ENCODE measurements at places on chromosomes 5 and 9.

- DNase-seq, result no peak
Observed at GRCh38 chr5:53560028-53560427, 411 bp upstream of the NDUFS4 start.

GRCh38 chr5:159800131-159800840 lies 116.0 kb upstream of the ADRA1B start:
- no peak for DNase-seq

DNA sequence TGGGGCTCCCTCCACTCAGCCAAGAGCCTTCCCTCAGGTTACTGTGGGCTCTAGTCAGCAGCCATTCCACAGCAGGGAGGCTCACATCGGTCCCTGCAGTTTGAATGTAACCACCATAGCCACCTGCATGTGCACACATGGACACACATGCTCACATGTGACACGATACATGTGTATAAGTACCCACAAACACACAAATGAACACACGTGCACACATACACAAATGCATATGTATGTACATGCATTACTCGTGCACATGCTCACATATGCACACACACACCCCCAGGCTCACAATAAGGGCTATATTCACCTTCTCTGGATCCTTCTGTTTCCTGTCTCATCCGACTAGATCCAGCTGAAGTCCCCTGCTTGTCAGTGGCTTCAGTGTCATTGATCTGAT lies 36.2 kb downstream of the UBE2QL1 start:
- no peak for DNase-seq

- no peak for DNase-seq
Observed at GRCh38 chr9:18638371-18639249, 164.7 kb downstream of the ADAMTSL1 start.

DNA sequence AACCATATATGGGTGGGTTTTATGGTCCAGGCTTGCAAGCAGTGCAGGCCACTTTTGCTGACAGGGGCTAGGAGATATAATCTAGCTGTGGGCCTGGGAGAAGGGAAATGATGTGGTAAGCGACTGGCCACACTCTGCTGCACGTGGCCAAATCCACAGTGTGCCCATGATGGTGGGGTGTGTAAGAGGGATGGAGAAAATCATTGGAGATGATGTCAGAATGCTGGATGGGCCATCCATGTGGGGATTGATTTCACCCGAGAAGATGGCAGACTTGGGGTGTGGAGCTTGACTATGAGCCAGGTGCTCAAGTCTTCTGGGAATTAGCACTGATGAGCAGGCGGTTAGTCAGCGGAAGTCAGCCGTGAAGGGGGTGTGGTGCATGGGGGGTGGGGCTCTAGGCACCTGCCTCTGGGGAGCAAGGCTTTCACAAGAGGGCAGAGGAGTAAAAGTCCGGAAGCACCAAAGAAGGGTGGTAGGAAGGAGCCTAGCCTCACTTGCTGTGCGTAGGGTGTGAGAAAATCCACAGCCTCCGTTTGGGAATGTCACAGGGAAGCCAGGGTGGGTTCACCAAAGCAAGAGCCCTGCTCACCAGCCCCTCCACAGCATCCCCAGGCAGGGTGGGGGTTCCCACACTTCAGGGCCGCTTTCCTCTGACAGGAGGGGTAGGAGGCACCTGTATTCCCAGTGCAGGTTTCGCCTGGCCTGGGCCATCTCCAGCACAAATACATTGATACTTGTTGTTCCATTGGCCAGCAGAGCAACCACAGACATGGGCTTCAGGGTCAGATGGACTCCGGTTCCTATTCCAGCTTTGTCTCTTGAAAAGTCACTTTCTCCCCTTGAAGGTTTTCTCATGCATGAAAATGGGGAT lies 44.5 kb upstream of the ANGPTL2 start:
- peak; percentile 55 for DNase-seq

- DNase-seq, result no peak
Observed at GRCh38 chr9:72396247-72397091, 31.5 kb upstream of the ZFAND5 start.

DNA sequence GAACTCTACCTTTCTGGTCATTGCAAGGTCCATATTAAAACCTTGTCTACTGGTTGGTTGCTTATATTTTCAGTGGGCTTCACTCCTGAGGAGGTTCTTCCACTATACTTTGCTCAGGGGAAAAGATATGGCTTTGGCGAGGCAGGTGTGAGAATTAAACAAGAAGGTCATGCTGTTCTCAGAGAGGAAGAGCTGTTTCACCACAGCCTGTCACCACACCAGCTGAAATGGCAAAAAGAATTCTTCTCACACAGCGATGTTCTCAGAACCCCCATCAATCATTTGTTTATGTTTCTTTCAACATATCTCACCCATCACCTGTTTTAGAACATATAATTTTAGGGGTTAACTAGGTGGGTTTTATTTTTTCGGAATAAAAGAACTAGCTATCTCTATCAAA lies 38.6 kb downstream of the CAPSL start:
- no peak for DNase-seq

DNA sequence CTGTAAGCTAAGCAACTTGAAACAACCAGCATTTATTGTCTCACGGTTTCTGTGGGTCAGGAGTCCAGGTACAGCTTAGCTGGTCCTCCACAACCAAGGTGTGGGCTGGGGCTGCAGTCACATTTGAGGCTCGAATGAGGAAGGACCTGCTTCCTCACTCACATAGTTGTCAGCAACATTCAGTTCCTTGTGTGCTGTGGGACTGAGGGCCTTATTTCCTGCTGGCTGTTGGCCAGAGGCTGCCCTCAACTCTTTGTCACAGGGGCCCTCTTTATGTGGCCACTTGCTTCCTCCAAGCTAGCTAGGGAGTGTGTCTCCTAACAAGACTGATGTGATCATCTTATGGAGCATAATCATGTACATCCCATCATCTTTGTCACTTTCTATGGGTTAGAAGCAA lies 29.2 kb upstream of the SEMA4D start:
- DNase-seq, result no peak

DNA sequence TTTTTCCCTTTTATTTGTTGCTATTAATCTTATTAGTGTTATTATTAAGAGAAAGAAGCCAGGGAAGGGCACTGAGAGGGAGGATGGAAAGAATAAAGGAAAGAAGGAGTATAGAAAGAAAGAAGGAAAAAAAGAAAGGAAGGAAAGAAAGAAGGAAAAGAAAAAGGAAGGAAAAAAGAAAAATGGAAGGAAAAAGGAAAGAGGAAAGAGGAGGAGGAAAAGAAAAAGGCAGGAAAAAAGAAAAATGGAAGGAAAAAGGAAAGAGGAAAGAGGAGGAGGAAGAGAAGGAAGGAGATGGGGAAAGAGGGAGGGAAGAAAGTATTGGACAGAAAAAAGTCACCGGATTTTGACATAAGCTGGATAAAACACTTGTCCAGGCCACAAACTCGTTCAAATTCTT lies 47.8 kb downstream of the ANXA1 start:
- no peak for DNase-seq

DNA sequence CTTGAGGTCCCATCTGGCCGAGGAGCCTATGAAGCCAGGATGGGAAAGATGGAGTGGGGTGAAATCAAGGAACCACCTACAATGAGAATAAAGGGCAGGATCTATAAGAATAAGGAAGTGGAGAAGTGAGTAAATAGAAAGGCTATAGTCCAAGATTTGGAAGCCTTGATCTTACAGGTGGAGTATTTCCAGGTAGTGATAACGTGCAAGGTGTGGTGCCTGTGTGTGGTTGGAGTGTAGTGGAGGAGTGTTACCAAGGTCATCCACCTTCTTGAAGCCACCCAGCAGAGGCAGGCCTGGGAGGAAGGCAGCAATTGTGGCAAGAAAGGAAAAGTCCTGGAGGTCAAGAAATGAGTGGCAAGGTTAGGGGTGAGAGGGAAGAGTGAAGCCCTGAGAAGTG lies 72.9 kb downstream of the IQGAP2 start:
- no peak for DNase-seq

DNA sequence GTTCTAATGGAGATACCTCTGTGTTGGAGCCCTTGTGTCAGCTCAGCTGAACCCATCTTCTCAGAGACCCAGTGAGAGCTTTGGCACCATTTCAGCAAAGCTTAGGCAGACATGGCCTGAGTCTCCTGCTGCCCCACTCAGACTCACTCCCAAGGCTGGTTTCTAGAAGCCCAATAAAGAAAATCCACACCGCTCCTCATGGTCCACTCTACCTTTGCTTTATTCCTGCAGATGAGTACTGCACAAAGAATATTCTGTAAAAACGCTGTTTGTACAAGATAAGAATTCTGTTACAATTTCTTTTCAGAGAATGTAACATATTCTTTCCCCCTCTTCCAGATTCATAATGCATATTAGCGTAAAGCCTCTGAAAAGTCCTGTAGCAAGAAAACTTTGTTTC lies 129.3 kb downstream of the C5orf15 start:
- no peak for DNase-seq

GRCh38 chr5:39016587-39017275 lies 57.5 kb downstream of the RICTOR start:
- no peak for DNase-seq

GRCh38 chr9:91131433-91131839 lies 230.3 kb downstream of the AUH start:
- peak; percentile 91 for DNase-seq

DNA sequence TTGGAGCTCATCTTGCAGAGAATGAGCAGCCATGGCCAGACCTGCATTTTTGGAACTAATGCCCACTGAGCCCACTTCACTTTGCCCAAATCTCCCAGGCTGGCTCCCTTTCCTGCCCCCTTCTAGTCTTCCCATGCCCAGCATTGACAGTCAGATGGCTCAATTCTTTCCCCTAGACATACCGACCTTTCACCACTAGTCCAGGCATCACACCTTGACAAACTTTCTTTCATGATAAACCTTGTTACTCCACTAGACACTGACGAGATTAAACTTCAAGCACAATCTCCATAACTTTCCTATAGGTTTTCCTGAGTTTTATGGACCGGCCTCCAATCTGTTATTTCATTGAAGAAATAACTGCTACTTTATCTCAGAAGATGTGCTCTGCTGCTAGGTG lies 47.8 kb upstream of the RAI14 start:
- no peak for DNase-seq

GRCh38 chr9:106866243-106866642 lies 3.3 kb downstream of the ZNF462 start:
- DNase-seq, result no peak

GRCh38 chr5:4150067-4150466 lies 554.4 kb downstream of the IRX1 start:
- no peak for DNase-seq

GRCh38 chr5:179963375-179963774 lies 55.7 kb upstream of the TBC1D9B start:
- no peak for DNase-seq

DNA sequence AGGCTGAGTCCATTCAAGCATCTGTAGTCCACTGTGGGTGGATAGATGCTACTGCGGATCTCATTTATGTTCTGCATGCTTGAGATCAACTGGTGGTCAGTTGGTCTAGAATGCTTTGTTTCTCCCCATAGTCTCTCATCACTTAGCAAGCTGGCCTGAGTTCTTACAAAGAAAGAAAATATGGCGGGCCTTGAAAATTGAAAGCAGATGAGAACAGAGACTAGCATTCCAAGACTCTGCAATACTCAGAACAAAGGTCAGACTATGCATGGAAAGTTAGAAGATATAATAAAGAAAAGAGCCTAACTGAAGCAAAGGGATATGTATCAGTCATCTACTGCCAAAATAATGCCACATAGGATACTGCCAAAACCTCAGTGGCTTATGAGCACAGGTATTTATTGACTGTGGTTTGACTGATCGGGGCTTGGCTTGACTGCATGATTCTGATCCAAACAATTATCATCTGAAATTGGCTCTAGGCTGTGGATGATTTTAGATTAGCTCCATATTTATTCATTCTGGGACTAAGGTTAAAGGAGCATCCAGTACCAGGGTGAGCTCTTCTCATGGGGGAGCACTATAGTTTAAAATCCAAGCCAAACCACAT lies 258.9 kb downstream of the TAF11L14 start:
- DNase-seq, result no peak

DNA sequence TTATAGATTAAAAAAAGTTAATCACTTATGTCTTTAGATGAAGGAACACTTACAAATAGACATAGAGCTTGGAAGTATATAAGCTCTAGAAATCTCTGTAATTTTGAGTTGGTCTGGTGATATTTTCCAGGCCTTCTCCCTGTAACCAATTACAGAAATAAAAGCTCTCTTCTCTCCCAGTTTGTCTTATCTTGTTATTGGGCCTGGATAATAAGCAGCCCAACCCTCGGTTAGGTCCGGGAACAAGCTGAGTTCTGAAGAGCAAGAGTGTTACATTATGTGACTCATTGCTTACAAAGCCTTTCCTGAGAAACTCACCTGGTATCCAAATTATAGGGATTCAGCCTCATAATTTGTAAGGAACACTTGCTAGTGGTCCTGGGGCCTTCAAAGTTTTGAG lies 1146.2 kb downstream of the CDH9 start:
- DNase-seq, result no peak

DNA sequence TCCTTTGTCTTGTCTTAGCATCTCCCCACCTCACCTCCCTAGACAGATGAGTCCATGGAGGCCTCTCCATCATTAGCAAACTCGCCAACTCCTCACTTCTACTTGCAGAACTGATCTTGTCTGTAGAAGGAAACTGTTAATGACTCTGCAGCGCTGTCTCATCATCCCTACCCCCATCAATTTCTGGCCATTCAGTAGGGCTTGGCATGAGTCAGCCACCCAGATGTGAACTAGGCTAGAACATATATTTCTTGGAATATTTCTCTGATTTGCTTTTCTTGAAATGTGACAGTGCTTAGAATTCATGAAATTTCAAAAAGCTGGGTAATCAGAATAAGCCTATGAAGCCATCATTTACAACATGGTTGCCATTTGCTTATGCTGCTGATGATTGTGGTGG lies 1125.0 kb upstream of the DMAC1 start:
- no peak for DNase-seq

- peak; percentile 64 for DNase-seq
Observed at GRCh38 chr5:91499943-91500531, 116.9 kb upstream of the ARRDC3 start.

- DNase-seq, result peak; percentile 70
Observed at GRCh38 chr9:134163371-134164196, 780 bp downstream of the RNU6ATAC start.

- DNase-seq, result no peak
Observed at GRCh38 chr5:95159603-95160002, 125.3 kb downstream of the MCTP1 start.

GRCh38 chr5:14579246-14579645 lies 2.3 kb upstream of the OTULINL start:
- DNase-seq, result no peak

- DNase-seq, result no peak
Observed at GRCh38 chr5:76513476-76513875, 109.7 kb downstream of the F2RL2 start.

- no peak for DNase-seq
Observed at GRCh38 chr9:118829334-118829733, 539.9 kb downstream of the BRINP1 start.

DNA sequence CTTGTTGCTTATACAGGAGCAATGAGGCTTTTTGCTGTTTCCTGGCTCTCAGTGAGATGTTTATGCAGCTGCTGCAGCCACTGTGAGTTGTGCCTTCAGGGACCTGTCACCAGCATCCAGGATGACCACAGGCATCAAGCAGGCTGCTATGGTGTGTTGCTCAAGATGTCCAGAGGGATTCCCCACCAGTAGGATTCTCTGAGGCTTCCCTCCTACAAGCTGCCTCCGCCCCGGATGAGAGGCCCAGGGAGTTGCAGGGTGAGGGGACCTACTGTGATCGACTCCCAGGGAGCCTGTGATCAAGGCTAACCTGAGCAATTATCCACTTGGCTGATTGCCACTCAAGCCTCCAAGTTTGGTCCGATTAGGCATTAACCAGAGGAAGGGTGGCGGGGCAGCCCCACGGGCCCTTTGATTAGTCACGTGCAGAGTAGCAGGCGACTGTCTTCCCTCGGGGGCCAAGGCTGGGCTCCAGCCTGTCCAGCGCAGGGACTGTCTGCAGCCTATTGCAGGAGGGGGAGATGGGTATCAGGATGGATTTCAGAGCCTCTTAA lies 1.8 kb upstream of the FAT2 start:
- no peak for DNase-seq

- no peak for DNase-seq
Observed at GRCh38 chr9:131727795-131728545, 11.9 kb downstream of the RAPGEF1 start.

Measured in lung microvascular endothelial cell (primary cell).